ENCODE measurements at places on chromosomes 13 and 19.

- no peak for DNase-seq
Measured at GRCh38 chr13:98543378-98544103, 33.4 kb downstream of the STK24 start.

GRCh38 chr13:49530457-49530856, 34.7 kb downstream of the PHF11 start:
- DNase-seq: no peak

- DNase-seq: no peak
Measured at GRCh38 chr13:110841846-110842245, 73.0 kb downstream of the ANKRD10 start.

DNA sequence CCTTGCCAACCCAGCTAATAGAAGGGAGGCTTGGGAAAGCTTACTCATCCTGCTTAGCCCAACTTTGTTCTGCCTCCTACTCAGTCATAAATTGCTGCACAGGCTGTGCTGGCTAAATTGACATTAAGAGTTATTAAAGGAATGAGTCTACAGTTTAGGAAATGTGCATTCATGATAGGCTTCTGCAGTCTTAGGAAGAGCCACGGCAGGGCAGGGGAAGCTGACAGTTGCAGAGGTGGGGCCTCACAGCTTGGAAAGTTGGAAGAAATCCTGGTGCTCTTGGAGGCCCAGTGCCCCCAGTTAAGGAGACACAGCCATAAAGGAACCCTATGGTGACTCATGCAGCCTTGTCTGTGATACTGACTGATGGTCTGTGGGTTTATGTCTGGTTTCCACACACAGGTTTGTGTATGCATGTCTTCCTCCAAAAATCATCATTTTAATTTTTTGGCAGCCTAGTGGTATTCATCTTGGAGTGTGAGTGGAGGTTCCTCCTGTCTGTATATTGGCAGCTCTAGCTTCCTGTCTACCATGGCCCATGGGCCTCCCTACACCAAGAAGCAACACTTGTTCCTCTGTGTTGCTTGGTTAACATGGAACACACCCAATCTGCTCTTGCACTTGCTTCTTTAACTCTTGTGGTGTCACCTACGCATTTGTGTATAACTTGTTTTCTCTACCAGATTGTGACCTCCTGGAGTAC, 135.0 kb upstream of the KL start:
- peak; percentile 65 for DNase-seq

- DNase-seq: peak; percentile 58
Measured at GRCh38 chr13:39415008-39415802, 187.8 kb downstream of the LHFPL6 start.

DNA sequence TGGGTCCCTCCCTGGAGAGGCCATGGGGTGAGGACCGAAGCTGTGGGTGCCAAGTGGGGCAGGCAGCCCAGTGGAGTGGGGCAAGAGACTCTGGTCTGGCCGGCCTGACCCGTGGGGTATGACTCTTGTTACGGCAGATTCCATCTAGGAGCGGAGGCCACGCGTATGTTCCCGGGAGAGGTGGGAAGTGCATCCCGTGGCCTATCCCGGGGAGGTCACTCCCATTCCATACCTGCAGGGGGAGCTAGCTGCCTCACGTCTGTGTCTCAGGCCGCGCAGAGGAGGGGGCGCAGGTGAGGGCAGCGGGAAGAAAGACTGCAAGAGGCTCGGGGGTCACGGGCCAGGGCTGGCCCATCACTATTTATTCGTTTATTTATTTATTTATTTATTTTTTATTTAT, 4.9 kb downstream of the CSNK1G2 start:
- peak; percentile 42 for DNase-seq

DNA sequence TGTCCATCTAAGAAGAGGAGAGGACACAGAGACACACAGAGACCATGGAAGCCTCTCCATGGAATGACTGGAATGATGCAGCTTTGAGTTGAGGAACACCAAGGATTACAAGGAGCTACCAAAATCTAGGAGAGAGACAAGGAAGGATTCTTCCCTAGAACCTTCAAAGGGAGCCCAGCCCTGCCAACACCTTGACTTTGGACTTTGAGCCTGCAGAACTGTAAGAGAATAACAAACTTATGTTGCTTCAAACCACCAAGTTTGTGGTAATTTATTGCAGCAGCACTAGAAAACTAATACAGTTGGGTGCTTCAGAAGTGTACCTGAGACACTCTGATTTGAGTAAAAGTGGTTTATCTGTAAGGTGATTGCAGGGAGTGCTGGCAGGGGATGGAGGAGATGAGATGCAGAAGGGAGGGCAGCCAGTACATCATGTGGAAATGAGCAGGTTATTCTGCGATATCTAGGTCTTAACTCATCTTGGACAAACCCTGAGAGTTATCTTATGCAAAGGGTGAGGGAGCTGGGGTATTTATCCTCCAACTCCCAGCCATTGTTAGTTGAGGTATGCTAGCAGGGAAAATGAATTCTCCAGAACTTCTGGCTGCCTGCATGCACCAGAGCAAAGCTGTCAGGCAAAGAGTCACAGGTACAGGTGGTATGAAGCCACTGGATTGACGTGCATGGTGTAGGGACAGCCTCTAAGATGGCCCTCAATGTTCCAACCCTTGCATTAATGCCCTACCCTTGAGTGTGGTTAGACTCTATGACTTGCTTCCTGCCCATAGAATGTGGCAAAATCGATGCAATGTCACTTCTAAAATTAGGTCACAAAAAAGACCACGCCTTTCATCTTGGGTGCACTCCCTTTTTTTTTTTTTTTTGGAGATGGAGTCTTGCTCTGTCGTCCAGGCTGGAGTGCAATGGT, 31.3 kb upstream of the ADGRL1 start:
- no peak for DNase-seq

- DNase-seq: no peak
Measured at GRCh38 chr13:87129602-87130300, 541.4 kb upstream of the SLITRK5 start.

DNA sequence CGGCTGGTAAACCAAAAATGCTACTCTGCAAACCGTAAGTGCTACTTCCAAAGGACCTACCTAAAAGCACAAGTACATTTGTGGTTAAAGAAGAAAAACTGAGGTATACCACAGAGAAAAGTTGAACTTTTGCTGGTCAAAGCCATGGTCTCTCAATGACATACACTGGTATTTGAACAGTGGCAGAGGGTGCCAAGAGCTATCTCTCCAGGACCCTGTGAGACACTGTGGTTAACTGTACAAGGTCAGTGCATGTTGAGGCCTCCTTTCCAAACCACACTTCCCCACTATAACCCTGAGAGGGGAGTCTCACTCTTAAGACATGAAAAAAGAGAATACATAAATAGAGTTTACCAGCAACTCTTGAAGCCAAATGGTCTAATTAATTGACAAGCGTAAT, 49.5 kb downstream of the COL4A1 start:
- no peak for DNase-seq

- DNase-seq: no peak
Measured at GRCh38 chr19:7983286-7983950, 22.0 kb downstream of the ELAVL1 start.

DNA sequence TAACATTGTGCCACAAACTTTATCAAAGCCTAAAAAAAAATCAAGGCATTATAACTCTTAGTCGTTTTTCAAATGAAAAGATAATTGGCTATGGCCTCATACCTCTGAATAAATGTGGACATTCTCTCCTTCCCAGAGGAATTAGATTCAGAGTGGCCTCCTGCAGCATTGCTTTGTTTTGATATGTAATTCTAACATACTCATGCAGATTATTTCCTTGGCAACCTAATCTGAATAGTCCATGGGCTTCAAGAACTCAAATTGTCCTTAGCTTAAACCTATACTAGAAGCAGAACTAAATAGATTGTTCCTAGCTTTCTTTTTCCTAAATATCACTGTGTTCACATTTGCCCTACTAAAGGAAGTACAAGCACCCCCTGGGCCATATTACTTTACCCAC, 1146.9 kb downstream of the OLFM4 start:
- no peak for DNase-seq

DNA sequence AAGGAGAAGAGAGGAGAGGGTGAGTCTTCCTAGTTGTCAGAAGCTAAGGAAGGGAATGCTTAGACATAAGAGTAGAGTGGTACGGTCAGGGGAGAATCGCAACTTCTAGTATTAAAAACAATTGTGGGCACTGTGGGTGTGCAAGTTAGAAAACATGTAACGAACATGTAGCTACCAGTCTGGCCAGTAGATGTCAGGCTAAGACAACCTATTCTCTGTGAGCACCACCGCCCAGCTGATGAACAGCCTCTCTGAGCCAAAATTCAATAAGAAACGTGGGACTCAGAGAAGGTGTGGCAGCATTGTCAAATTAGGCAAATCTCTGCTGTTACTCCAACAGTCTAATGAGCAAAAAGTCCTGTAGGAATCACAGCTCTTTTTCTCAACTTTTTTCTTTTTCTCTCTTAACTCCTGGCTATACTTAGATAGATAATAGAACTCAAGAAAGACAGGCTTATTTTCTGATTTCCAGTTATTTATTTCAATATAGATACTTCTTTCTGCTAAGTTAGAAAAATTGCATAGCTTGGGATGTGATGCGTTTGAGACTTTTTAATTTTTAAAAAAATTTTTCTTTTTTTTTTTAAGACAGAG, 186.2 kb downstream of the USP12 start:
- peak; percentile 72 for DNase-seq

- DNase-seq: no peak
Measured at GRCh38 chr19:28196961-28197360, 1016.0 kb downstream of the UQCRFS1 start.

DNA sequence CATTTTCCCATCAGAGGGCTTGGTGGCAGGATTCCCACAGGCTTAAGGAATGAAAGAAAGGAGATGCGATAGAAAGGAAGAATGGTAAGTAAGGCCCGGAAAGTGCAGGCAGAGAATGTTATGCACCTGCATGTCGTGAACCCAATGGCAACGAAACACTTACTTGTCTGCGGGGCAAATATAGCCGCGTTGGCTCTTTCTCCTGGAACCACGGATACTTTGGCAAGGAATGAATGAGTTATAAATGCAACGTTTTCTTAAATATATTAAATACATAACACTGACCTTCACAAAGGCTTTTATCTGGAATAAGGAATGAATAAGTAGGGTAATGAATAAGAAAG, 192.1 kb downstream of the KATNAL1 start:
- no peak for DNase-seq

GRCh38 chr13:40772765-40773473, 1.9 kb upstream of the MRPS31 start:
- DNase-seq: no peak

- no peak for DNase-seq
Measured at GRCh38 chr19:37218592-37218935, 550 bp downstream of the ZNF383 start.

DNA sequence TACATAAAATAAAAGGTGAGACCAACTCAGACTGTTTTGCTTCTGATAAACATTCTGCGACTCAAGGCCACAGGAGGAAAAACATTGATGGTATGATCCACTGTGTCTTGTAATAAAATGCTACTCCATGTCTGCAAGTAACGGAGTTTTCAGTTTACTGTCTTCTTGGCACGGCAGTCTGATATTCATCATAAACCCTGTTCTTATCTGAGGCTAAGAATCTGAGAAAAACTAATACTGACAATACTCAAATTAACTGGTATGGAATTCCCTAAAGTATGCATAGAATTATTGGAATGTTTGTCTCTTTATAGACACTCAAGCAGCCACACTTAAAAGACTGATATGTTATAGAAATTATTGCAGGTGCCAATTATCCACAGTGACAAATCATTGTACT, 125.5 kb downstream of the TBC1D4 start:
- DNase-seq: no peak

DNA sequence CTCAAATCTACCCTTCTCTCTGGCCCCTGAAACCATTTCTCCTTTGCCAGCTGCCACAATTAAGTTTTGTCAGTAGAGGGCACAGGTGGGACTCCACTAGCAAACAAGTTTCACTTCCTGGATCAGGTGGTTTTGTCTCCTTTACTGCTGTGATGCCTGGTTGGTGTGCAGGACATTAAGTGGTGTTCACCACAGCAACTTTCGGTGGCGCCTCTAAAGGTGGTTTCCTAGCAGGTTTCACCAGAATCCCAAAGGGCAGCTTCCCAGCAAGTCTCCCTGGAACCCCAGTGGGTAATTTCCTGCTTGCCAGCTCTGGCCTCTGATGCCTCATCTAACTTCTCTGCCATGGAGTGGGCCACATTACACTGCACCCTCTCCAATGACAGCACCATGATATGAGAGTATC, 16.6 kb downstream of the MED4 start:
- DNase-seq: no peak

GRCh38 chr19:1069009-1069779, 2.2 kb downstream of the ARHGAP45 start:
- no peak for DNase-seq

DNA sequence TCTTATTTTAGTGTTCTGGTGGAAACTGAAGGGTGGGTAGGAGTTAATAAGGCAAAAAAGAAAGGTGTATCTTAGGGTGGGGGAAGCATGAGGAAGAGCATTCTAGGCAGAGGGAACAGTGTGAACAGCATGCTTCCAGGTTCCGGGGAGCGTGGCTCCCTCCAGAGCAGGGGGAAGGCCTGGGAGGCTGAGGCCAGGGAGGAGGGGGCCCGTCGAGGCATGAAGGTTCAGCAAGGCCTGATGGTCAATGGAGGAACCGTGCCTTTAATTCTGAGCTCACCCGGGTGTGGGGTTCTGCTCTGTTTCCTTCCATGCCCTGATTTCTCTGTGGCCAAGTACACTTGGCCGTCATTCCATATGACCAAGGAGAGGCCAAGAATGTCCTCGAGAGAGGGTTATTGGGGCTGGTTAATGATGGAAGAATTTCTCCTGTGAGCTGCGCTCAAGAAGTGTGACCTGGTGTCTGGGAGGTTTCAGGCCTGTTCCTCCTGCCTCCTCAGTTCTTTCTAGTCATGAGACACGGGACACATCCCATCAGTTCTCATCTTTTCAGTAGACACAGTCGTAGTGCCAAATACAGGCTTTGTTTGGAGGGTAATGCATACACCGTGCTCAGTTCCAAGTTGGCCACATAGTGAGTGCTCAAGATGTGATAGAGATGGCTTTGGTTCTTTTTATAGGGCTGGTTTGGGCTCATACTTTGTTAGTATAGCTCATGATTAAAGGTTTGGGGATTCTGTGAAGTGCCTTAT, 73.6 kb downstream of the SIPA1L3 start:
- no peak for DNase-seq

DNA sequence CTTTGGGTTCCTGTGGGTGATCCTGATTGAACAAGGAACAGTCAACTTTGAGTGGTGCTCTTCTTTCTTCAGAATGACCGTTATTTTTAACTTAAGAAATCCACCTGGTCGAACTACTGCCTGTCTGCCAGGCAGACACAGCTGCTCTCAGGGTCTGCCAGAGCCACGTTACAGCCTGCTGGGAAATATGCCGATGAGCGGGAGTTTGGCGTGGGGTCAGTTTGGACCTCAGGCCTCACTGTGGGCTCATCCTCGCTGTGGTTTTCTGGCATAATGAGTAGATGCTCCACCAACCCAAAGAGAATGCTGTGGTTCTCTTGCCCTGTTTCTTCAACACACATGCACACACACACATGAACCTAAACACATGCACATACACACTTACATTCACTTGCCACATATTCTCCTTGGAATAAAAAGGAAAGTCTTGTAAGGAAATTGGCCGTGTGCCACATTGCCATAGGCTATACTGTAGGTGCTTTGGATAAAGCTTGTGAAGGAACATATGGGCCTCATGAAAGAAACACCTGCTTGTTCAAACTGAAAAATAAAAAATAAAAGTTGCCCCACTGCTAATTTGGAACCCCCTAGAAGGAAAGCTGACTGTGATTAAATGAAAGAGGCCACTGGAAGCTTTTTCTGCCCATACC, 598.7 kb upstream of the KLF12 start:
- no peak for DNase-seq

- DNase-seq: no peak
Measured at GRCh38 chr19:38291855-38292254, 12.2 kb upstream of the C19orf33 start.

All from AG08395 (cell line).